Activated CD4-positive, alpha-beta T cell treated with anti-CD3 and anti-CD28 coated beads, Interleukin-2, amount 10 ng/mL, durations not matched to agents 24 days and 14 days (primary cell): ENCODE measurements at places on chromosomes 6 and 20. TPM values are rescaled to one million over a fixed set of nuclear protein-coding genes. Genes with fewer than 3 reads are reported as not detected.

- no peak for DNase-seq
These were observed 30.8 kb upstream of the CSNK2A1 start for GRCh38 chr20:574297-574942.

DNA sequence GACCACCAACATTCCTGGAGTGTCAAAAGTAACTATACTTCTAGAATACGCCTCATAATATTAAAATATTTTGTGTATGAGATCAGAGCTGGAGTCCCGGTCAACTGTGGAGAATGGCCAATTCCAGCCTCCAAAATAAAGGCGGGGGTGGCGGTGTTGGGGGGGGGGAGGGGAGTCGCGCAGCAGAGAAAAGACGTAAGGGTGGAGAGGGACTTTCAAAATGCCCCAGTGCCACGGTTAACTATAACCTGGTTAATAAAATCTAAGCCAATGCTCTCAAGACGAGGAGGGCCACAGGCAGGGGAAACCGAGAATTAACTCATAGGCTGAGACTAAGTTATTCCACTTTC lies 1.3 kb downstream of the NUP153 start:
- no peak for DNase-seq

GRCh38 chr20:38770546-38770945 lies 22.3 kb downstream of the ACTR5 start:
- DNase-seq = no peak

DNA sequence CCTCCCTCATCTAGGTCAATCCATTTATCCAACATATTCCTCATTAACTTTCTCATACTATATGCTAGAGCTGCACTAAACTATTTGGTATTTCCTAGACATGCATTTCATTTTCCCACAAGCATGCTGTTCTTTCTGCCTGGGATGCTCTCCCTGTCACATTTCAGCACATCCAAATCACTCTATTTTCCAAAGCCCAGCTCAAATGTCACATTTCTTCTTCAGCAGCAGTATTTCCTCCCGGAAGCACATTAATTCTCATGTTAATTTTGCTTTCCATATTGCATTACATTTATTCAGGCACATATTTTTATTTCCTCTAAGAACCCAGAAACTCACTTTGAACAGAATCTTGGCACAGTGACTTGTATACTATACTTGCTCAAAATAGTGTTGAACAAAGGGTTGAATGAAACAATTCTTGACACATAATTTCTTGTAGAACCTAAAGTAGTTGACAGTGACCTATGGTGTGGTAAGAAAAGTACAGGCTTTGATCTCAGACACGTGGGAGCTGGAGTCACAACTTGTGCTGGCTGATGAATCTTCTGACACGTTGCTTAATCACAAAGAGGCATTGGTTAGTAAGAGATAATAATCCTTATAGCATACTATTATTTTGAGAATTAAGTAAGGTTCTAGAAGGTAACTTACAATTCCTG lies 30.8 kb upstream of the CD2AP start:
- no peak for DNase-seq

DNA sequence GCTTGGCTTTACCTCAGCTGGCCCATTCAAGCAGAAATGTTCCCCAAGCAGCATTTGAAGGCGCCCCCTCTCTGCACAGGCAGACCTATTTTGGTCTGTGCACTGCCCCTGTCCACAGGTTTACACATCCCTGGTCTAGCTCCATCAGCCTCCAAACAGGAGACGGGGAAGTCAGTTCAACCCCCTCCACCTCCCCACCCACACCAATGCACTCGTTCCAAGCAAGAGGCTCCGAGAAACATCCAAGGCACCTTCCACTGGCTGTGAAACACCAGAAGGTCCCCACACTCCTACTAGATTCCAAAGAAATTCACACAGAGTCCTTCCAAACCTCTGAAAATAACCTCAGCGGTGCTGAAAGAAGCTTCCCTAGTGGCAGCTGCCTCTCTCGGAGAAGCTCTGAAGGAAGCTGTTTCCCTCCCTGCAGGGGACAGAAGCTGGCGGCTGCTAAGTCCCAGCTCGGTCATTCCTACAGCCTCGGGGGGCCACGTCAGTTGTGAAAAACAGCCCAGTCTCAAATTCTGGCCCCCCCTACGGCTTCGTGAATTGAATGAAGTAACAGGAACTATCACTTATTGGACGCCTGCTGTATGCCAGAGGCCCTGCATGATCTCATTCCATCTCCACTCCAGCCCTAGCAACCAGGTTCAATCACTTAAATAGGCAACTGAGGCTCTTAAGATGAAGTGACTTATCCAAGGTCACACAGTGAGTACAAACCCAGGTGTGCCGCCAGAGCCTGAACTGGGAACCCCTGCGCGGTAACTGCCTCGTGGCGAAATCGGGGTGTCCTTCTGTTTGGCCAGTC lies 815 bp downstream of the SPATA2 start:
- no peak for DNase-seq

DNA sequence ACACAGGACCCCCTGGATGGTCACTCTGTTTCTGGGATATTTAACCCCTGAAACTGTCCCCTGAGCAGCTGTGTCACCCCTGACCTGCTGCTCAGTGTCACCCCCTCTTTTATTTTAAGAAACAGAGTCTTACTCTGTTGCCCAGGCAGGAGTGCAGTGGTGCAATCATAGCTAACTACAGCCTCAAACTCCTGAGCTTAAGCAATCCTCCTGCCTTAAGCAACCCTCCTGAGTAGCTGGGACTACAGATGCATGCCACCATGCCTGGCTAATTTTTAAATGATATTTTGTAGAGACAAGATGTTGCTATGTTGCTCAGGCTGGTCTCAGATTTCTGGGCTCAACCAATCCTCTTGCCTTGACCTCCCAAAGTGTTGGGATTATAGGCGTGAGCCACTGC lies 21.5 kb upstream of the GTSF1L start:
- no peak for DNase-seq

- DNase-seq = no peak
These were observed 32.7 kb upstream of the CCR6 start for GRCh38 chr6:167090171-167090570.

DNA sequence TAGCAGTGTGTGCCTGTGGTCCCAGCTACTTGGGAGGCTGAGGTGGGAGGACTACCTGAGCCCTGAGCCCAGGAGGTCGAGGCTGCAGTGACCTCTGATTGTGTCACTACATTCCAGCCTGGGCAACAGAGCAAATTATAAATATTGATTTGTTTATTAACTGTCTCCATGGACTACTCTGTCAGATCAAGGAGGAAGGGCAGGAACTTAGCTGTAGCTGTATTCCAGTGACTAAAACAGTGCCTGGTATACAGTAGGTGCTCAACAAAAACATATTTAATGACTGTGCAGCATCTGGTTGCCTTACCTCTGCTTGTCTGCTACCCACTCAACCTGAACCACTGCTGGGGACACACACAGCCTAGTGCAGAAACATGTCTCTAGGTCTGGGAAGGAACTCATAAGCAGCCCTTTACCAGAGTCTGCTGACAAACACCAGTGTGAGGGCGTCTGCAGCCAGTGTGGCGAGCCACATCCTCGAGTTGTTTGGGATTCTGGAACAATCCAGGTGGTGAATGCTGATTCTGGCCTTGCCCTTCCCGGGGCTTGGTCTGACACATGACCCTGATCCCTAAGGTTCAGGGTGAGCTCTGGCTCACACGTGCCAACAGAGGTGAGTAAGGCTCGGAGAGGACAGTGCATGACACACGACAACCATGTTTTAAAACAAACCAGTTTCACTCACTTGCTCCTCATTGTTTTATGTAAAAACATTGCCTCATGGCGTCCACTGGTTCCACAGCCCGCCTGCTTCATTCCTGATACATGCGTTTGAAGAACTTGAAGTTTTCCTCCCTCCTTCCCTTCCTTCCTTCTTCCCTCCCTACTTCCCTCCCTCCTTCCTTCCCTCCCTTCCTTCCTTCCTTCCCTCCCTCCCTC lies 117.9 kb upstream of the ZNF217 start:
- peak; percentile 70 for DNase-seq

- no peak for DNase-seq
These were observed 48.9 kb downstream of the TMEM244 start for GRCh38 chr6:129812145-129812777.

GRCh38 chr20:44392776-44393607 lies 37.5 kb downstream of the HNF4A start:
- no peak for DNase-seq

- DNase-seq = no peak
These were observed 14.7 kb upstream of the PYGB start for GRCh38 chr20:25233016-25233772.

DNA sequence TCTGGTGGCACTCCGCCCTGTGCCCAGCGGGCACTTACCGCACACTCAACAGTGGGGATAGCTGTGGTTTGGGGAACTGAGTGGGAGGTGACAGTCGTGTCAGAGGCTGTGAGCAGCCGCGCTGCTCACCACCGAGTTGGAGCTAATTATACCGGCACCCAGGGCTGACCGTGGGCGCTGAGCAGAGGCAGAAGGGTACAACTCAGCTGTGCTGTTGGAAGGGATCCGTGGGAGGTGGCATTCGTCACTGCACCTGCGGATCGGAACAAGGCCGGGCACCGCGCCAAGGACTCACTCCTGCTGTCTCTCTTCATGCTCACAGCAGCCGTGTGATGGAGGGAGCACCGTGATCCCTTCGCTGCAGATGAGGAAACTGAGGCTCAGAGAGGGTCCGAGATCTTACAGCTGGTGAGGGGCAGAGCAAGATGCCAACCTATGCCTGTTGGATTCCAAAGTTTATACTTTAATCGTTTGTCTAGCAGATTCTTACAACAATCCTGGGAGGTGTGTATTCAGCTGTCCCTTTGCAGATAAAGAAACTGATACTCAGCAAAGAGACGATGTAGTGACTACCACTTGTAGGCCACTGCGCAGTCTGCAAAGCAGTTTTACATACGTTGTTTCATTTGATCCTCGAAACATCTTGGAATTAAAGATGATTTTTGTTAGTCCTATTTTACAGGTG lies 713 bp upstream of the ELMO2 start:
- DNase-seq = no peak

- DNase-seq = no peak
These were observed 3.3 kb downstream of the TCF21 start for GRCh38 chr6:133891927-133892812.

- DNase-seq = no peak
These were observed 618.6 kb upstream of the FLRT3 start for GRCh38 chr20:14956026-14956425.

- no peak for DNase-seq
These were observed 46.2 kb upstream of the ZNF217 start for GRCh38 chr20:53639647-53640440.

DNA sequence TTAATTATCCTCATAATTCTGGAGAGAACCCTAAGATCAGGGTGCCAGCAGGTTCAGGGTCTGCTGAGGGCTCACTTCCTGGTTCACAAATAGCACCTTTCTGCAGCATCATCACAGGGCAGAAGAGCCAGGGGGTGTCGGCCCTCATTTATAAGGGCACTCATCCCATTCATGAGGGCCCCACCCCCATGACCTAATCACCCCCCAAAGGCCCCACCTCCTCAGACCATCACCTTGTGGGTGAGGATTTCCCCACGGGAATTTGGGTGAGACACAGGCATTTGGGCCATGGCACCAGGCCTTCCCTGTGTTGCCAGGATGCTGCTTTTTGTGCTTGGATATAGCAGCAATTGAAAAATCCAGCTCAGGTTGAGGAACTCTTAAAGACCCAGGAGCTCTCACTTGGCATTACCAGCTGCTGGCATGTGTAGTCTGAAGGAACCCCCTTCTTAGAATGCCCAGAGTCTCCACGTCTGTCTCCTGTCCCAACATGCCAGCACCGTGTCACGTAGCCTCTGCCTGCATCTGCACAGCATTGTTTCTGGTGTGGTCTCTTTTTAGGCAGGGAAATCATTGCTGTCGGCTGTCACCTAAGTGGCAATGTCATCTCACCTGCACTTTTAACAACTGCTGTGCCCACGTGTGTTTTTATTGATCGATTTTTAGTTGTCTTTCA lies 71.5 kb downstream of the RPP40 start:
- no peak for DNase-seq

DNA sequence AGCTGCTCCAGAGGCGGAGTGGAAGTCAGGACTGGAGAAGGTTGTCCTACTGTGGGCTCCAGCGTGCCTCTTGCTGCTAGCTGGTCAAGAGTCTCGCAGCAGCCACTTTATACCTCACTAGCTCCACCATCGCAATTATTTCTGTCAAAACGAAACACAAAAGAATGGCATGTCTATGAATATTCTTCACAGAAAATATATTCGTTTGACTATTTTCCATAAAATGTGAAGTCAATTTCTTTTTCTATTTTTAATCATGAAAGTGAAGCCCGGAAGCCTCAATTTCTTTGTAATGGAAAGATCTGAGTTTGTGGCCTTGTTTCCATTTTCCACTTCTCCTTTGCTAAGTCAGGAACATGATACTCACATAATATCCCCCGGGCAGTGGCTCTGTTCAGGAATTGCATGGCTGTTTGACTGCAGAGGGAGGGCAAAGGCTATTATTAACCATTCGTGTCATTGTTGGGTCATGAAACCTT lies 51.7 kb downstream of the DTD1 start:
- no peak for DNase-seq

GRCh38 chr6:3749977-3750316 lies 1.6 kb downstream of the PXDC1 start:
- DNase-seq = no peak

DNA sequence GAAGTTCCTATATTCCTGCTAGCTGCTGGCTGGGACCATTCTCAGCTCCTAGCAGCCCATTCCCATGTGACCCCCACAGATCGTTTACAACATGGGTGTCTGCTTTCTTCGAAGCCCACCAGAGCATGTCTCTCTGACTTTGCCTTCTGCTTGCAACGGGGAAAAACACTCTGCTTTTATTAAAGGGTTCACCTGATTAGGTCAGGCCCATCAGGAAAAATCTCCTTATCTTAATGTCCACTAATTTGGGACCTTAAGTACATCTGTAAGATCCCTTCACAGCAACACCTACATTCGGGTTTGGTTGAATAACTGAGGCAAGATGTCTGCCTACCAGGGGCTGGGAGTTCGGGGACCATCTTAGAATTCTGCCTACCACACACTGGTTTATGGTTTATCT lies 496.9 kb downstream of the CDKAL1 start:
- DNase-seq = no peak

GRCh38 chr20:48629069-48629959 lies 198.5 kb downstream of the PREX1 start:
- no peak for DNase-seq

- no peak for DNase-seq
These were observed 89.8 kb downstream of the EYA2 start for GRCh38 chr20:46984405-46984804.

Gene ATXN1
- total RNA-seq = 62.4 and 70.0 TPM in 2 replicates

Gene ADGRB3
- total RNA-seq = not detected in 2 replicates

Gene HMGN4
- 81.6 and 83.4 TPM in 2 replicates for total RNA-seq

Gene LINC00237
- total RNA-seq = not detected in 2 replicates

Gene LGSN
- not detected in 2 replicates for total RNA-seq

Gene TSBP1
- total RNA-seq = not detected in 2 replicates

Gene RBM24
- not detected in 2 replicates for total RNA-seq

Gene MPIG6B
- total RNA-seq = not detected in 2 replicates

Gene FAM229B
- total RNA-seq = 0.91 and 0.97 TPM in 2 replicates

Gene C6orf132
- 0.21 and 0.40 TPM in 2 replicates for total RNA-seq

Gene PKIB
- total RNA-seq = not detected in 2 replicates
